T-helper 1 cell (primary cell): ENCODE measurements at places on chromosomes 5 and 9.

DNA sequence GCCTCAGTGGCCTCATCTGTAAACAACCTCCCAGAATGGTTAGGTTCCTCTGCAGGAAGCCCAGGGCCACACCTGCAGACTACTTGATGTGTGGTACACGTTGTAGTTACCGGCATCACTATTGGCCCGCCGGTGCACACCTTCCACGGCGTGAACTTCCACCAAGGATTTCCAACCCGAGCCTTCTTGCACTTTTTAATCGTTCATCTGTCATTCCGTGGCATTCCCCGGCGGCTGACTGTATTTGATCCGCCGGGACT is 5.3 kb upstream of the TRIM41 start:
- DNase-seq: peak; percentile 39

DNA sequence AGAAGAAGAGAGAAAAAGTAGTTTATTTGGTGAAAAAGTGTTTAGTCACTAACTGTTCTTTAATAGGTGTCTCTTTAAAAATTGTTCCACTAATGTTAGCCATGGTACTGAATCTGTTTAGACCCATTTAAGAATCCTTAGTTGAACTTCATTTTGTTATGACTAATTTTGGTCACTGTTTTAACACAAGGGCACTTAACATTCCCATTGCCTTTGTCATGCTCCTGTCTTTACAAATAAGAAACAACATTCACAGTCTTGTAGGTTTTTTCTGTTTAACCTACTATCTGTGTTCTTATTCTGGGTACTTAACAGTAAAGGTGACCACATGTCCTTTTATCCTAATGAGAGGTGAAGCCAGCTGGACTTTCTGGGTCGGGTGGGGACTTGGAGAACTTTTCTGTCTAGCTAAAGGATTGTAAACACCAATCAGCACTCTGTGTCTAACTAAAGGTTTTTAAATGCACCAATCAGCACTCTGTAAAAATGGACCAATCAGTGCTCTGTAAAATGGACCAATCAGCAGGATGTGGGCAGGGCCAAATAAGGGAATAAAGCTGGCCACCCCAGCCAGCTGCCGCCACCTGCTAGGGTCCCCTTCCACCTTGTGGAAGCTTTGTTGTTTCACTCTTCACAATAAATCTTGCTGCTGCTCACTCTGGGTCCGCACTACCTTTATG is 116.7 kb downstream of the WDR70 start:
- no peak for DNase-seq

DNA sequence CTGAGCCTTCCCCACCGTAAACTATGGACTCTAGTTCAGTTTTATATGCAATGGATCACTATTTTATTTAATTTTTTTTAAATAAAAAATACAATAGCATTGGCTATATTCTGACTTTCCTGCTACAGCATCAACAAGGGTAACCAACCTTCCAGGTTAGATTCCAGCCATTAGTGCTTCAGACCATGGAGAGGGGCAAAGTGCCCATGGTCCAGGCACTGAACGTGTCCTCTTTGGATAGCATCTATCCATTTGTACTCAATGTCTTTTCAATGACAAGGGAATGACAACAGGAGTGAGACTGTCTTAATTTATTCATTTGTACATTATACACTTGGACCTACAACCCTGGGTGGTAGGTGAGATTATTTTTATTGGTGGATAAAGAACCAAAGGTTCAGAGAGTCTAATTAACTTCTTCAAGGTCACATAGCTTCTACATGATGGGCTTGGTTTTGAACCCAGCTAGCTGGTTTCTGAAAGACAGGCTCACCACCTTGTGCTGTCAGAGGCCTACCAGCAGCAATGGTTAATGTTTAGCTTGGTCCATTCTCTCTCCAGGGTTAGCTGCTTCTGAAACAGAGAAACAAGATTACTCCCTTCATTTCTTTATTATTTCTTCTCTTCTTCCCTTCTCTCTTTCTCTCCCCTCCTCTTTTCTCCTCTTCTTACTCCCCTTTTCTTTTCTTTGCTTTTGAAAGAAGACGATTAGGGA is 11.5 kb downstream of the TMEM171 start:
- no peak for DNase-seq

GRCh38 chr5:153674356-153674755 is 183.9 kb downstream of the GRIA1 start:
- DNase-seq: no peak

DNA sequence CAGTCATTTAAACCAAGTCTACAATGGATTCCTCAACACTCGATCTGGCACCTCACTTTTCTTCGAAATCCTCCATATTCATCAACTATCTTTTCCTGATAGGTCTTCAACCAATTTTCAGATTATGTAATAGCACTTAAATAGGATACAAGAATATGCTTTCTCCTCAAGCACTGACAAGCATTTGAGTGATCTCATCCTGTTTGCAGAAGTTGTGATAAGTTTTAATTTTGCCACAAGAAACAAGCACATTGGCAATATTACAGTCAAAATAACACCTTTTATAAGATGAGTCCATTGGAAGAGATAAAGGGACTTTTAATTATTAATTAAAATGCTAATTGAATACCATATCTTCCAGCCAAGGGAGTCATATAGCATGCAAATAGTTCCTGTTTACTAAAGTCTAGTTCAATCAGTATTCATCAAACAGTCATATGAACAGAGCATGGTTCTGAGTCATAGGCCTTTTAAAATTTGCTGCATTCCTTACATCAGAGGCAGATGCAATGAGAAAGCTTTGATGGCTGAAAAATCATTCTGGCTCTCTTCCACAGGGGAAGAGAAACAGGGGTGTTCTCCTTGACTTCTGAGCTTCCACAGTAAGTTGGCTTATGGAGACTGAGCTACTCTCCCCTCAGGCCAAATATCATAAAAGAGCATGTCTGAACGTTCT is 32.7 kb upstream of the ZCCHC9 start:
- DNase-seq: no peak
